ENCODE measurements at places on chromosomes 16 and 17. TPM values are rescaled to one million over a fixed set of nuclear protein-coding genes. Genes with fewer than 3 reads are reported as not detected.

- no peak for DNase-seq
- H3K4me3 ChIP-seq, result no peak overlapping the region
- no peak overlapping the region for H3K27ac ChIP-seq
Observed at GRCh38 chr17:74369221-74369620, 1.9 kb downstream of the GPR142 start.

GRCh38 chr16:31087971-31088370 is 772 bp downstream of the PRSS53 start:
- peaks cover 25% of the 10 kb centered on the region for H3K36me3 ChIP-seq
- no peaks in the 10 kb centered on the region for H3K4me1 ChIP-seq
- H3K4me3 ChIP-seq, result no peak overlapping the region
- H3K27ac ChIP-seq, result no peak overlapping the region
- no peaks in the 10 kb centered on the region for H3K27me3 ChIP-seq

DNA sequence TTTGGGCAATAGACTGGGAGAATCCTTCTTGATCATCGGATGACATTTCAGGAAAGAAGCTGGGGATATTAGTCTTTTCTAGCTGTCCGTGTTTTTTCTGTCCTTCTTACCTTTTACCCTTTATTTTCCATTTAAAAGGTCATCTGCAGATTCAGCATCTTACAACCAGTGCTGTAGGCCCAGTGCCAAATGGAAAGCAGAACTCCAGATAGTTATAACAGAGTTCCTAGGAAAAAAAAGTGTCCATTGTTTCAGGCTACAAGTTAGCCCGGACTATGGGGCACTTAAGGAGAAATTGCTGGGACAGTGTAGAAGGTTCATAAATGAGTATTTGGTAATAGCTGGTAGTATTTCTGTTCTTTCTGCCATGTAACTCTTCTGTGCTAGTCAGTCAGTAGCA is 28.4 kb downstream of the LDHD start:
- H3K36me3 ChIP-seq, result no peaks in the 10 kb centered on the region
- H3K4me3 ChIP-seq, result no peak overlapping the region
- no peak for DNase-seq
- H3K4me1 ChIP-seq, result peaks cover 32% of the 10 kb centered on the region
- no peaks in the 10 kb centered on the region for H3K27me3 ChIP-seq

DNA sequence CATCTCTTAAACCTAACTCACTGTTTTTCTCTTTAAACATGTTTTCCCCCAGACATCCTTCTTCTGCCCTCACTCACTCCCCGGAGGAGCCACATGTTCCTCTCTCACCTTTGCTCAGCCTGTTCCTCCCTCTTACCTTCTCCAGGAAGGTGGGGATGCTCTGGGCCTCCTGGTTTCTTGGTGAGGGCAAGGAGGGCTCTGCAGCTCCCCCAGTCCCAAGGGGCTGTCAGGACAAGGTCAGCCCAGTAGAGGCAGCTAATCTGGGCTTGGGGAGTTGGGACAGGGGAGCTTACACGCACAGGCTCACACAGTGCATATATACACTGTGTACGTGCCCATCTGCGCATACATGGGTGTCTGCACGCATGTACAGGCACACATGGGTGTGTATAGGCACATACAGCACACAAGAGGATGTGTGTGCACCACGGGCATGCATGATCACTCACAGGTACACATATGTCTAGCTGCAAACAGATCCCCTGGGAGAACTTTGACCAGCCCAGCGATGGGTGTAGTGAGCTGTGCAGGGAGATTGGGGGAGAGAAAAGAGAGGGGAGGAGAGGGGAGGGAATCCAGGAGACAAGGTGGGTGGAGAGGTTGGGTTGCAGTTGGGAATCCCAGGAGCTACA is 28.6 kb upstream of the SPNS3 start:
- no peak overlapping the region for H3K4me3 ChIP-seq
- H3K27ac ChIP-seq, result no peak overlapping the region
- no peaks in the 10 kb centered on the region for H3K4me1 ChIP-seq
- no peak for DNase-seq

DNA sequence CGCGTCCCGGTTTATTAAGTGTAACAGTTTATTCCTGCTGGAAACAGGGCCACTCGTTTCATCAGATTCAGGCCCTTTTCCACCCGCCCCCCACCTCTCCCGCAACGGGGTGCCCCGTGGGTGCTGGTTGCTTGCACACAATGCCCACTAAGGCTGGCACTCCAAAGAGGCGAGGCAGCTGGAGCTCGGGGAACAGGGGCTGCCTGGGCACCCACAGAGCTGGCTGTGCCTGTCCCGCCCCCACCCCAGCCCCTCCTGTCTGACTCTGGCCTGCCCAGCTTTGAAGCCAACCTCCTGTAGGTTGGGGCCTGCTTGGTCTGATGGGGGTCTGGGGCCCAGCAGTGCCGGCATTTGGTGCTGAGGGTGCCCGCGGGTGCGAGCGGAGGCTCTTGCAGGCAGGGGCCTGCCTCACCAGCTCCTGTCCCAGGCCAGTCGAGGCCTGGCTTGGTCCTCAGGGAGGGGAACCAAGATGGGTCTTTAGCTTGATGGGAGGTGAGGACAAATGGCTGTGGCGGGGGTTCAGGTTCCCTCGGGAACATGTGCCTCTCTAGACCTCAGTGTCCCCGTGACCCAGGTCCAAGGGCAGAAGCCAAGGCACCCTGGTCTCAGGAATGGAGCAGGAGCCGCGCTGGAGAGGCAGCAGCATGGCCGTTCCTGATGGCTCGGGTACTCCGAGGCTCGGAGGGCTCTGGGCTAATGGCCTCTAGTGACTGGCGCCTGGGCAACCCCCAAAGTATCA is 20.1 kb downstream of the MYBBP1A start:
- no peaks in the 10 kb centered on the region for H3K27me3 ChIP-seq
- no peak overlapping the region for H3K4me3 ChIP-seq
- peaks cover 76% of the 10 kb centered on the region for H3K36me3 ChIP-seq
- no peak overlapping the region for H3K27ac ChIP-seq

DNA sequence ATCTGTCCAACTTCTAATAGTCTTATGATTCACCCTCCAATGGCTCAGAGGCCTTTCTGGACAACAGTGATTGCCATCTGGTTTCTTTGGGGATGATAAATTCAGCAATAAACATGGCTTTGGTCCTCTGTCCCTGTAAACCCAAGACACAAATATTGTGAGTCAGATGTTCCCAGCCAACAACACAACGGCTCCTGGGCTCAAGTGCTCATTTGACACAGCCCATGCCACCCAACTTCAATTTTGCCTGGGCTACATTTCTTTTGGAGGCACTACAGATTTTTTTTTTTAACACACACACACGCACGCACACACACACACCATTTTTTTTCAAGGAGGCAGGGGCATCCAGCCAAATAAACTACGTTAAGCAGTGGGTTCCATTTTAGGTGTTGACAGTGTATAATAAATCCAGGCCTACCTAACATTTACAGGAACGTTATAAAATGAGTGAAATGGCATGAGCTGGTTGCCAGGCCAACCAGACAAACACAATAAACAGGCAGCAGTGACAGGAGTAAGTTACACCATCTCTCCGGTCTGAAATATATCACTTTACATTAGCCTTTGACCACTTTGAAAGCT is 939.9 kb upstream of the SOX9 start:
- no peaks in the 10 kb centered on the region for H3K27me3 ChIP-seq
- no peak overlapping the region for H3K4me3 ChIP-seq
- DNase-seq, result no peak
- H3K4me1 ChIP-seq, result no peaks in the 10 kb centered on the region
- no peak overlapping the region for H3K27ac ChIP-seq

DNA sequence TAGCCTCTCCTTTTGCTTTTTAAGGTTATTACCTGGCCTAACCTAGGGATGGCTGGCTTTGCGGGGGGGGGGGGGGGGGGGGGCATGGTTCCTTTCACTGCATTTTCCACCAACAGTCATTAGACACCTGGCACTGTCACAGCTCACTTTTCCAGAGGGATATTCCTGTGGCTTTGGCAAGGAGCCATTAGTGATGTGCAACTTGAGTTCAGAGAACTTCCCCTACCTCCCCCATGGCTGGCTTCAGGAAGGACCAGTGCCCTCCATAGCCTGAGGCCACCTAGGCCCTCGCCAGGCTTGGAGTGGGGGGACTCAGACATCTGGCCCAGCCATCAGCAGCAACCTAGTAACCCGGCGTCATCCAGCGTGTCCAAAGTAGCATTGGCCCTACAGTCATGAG is 234.6 kb downstream of the CPPED1 start:
- DNase-seq, result no peak
- no peaks in the 10 kb centered on the region for H3K27me3 ChIP-seq
- H3K36me3 ChIP-seq, result no peaks in the 10 kb centered on the region
- H3K27ac ChIP-seq, result no peak overlapping the region
- H3K4me3 ChIP-seq, result no peak overlapping the region
- no peaks in the 10 kb centered on the region for H3K4me1 ChIP-seq

The NPIPB9 gene
- total RNA-seq, result 7.0 TPM

The TP53TG3 gene
- not detected for total RNA-seq
